Cerebellar cortex (tissue), 1 donor: ENCODE measurements at places on chromosomes 2 and 18.

- no peak for DNase-seq
Observed at GRCh38 chr2:190717306-190717705, 68.4 kb downstream of the NAB1 start.

GRCh38 chr18:79186649-79187048, 117.5 kb downstream of the ATP9B start:
- no peak for DNase-seq

DNA sequence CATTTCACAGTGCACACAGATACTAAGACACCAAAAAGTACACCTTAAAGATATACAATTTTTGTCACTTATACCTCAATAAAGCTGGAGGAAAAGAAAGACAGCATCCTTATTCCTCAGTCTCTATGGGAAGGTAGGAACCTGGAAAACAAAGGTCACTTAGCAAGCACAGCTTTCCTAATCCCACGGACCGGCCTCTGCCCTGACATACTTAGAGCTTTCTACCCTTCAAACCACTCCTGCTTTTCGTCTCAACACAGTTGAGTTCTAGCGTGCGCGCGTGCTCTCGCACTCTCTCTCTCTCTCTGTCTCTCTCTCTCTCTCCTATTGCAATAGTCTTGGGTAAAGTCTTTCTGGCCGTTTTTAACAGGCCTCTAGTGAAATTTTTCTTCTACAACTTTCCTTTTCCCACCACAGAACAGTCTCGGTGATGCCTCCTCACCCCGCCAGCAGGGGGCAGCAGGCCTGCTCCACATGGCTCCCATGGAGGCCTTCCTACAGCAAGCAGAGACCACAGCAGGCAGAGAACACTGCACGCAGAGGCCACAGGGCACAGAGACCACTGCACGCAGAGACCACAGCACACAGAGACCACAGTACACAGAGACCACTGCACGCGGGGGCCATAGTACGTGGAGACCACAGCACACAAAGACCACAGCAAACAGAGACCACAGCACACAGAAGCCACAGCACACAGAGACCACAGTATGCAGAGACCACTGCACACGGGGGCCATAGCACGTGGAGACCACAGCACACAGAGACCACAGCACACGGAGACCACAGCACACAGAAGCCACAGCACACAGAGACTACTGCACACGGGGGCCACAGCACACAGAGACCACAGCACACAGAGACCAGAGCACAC, 106.9 kb downstream of the FBXO15 start:
- peak; percentile 16 for DNase-seq

GRCh38 chr2:37344453-37345361, at the start of gene QPCT:
TSS of gene QPCT (plus strand) at chr2:37344630. CDS start at chr2:37344732, 102 bp downstream.
- DNase-seq: no peak

DNA sequence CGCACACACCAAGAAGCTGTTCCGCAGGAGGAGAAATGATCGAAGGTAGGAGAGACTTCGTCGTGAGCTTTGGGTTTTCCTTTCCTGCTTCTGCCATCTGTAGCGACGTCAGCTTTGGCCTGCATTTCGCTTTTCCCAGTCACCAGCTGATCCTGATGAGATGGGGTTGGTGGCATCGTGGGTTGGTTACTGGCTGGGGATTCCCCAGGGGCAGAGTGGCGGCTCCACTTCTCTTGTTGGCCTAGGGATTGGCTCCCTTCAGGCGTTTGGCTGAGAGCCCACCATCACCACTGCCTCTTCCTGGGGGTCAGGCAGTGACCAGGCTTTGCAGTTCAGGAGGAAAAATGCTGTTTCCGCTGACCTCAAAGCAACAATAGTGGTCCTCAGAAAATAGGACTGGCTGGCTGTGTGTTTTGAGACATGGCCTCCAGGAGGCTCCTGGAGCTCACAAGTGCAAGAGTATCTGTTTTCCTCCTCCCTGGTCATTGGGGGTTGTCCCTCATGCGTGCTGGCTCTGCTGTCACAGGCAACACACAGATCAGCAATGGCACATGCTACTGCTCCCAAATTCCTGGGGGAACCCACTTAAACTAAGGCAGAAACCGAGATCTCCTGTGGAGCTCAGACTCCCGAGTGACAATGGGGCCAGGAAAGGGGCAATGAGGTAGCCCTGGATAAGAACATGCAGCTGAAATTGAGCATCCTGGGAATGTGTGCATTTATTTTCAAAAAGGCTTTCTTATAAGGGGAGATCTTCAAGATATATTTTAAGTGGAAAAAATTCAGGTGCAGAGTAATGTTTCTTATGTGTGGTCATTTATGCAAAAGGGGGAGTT, 173.0 kb downstream of the CTIF start:
- peak; percentile 86 for DNase-seq

DNA sequence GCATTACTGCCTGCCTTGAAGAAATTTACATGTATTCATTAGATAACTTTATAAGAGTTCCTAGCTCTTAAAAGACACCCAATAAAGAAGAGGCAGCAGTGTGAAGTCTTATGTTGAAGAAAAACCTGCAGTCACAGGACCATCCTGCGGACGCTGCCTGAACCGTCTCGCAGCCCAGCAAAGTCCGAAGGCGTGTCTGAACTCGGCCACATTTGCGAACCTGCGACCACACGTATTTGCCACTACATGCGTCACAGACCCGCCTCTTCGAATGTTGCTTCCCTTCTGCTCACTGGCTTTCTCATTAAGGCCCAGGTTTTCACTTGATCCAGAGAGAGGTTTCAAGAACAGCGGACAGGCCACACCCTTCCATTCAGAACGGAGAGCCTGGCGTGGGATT, 41.2 kb downstream of the CNGA3 start:
- no peak for DNase-seq

- peak; percentile 74 for DNase-seq
Observed at GRCh38 chr2:26299471-26300101, 46.4 kb upstream of the SELENOI start.

DNA sequence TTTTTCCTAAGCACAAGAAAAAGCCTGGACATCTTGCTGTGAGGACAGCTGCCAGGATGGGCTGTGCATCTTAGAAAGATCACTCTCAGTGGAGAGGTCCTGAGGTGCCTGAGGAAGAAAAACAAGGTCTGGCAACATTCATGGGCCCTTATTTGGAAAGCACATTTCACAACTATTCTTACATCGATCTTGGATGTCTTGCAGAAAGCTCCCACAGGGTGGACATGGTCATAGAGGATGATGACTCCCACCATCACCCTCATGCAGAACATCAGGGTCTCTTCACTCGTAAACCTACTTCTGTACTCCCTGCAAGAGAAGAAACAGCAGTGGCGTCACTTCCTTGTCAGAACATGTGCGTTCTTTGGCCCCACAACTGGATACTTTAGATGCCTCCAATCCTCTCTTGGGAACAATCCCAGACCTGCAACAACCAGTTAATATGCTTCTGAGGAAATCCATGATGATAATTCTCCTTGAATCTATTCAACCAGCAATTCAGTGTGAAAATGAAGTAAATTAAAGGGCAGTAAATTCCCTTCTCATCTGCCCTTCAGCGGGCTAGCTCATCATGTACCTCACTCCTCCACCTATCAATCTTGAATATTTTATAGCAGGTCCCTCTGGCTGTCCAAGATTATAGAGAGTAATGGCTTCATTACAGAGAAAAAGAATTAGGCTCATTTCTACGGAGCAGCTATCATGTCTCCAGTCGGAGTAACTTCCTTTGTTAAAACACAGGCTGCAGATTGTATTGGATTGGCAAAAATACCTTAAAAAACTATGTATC, 106.2 kb downstream of the CYRIA start:
- DNase-seq: no peak

DNA sequence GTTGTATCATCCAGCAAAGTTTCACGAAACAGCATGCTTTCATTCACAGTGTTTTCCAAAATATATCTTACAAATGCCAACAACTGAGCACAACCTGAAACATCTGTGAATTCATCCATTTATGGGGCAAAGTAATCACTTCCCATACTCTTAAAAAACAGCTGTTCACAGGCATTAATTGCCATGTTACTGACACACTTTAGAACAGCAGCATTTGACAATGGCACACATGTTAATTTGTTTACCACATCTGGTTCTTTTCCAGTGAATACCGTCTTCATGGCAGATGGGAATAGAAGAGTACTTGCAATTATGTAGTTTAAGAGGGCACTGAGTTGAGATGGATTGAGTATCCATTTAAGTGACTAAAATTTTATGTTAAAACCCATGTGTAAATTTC, 347.4 kb upstream of the LRP1B start:
- no peak for DNase-seq

- no peak for DNase-seq
Observed at GRCh38 chr2:22929998-22930397, 455.0 kb upstream of the KLHL29 start.

- no peak for DNase-seq
Observed at GRCh38 chr2:179336782-179337534, 72.3 kb upstream of the SESTD1 start.

DNA sequence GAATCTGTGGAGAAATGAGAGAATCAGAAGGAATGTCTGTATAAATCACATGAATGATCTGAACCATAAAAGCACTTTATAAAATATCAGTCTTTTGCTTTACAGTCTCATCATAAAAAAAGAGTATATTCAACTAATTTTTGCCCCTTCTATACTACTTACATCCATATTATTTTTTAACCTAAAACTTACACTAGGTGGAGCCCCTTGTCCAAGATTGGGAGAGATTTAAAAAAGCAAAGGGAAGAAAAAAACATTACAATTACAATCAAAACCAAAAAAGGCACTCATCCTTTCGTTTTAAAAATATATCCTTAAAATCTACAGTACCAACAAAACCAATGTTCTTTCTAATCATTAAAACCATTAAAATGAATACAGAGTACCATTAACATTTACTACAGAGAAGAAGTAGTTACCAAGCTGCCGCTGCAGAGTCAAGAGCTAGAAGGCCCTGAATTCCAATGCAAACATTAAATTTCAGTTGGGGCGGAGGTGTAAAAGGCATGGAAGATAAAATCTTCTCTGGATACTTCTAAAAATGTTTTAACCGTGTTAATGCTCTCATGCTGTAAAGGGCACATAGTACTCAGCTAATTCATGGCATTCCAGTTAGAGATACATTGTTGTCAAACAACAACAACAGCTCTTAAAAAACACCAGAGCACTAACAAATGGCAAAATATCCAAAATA, 56.7 kb upstream of the EPB41L3 start:
- DNase-seq: peak; percentile 68

DNA sequence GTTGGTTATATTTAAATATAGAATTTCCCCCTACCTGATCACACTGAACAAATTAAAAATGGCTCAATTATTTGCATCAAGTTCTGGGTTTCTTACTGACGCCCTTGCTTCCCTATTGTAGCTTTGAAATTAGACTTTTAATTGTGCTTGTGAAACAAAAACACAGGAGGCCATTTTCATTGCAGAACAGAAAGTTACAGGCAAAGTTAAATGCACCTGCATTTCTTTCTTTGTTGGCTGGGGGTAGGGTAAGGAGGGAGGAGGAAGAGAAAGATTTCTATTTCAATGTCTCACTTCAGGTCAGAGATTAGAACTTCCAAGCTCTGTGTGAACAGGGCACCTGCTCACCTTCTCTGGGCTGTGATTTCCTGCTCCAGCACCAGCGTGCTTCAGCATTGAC, 199.6 kb downstream of the BCL11A start:
- DNase-seq: no peak

DNA sequence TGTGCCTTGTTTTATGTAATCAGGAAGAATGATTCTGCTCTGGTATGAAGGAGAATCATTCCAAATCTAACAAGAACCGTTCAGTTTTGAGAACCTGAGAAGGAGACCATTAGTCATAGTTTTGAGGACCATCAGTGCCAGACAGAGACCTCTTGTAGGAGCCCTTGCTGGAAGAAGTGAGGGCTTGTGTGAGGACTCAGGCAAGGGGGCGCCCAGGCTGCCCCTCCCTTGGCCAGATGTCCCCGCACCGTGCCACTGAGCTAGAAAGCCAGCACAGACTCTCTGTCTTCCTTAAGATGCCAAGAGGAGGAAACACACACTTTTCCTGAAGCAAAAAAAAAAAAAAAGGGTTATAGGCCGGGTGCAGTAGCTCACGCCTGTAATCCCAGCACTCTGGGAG, 55.7 kb upstream of the SLC39A10 start:
- no peak for DNase-seq

DNA sequence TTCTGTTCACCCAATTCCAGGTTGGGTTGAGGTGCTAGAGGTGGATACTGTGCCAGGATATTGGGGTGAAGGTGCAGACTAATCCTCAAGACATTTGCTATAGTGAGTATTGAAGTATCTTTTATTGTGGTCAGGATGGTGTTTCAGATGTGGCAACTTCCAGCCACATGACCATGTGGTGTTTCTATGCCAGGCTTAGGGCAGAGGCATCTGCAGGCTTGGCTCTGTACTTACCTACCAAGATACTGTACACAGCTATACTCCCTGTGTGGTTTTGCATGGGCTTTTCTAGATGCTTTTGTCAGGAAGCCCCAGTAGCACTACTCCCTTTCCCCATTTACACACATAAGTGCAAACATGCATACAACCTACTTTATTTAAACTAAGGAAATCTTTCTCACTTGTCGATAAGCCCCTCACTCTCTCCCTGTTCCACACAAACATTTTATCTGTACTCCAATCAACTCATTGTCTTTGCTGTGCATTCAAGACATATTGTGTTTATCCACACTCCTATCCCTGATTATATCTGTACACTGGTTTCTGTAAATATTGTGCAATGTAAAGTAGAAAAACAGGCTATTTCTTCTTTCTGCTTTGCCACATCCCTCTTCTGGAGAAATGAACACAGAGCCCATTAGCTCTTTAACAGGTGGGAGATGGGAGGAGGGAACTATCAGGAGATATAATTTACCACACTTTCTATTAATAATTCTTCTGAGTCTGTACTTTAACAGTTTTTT, 12.3 kb downstream of the ARL6IP6 start:
- no peak for DNase-seq

DNA sequence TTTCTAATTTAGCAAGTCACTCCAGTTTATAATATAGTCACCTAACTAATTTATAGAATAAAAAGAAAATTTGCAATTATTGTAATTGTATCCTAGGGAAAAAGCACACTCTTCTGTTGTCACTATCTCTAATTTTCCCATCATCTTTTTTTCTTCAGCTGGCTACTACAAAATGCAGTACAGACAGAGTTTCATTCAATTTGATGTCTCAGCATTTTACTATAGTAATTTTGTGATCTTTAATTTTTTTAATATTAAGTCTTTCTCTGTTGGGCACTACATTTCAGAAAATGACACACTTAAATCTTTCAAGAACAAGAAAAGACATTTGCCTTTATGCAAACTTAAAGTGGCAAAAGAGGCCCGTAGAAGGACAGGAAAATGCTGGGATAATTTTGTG, 118.0 kb downstream of the LRRTM4 start:
- DNase-seq: no peak

GRCh38 chr2:212938144-212938793, 213.1 kb downstream of the IKZF2 start:
- no peak for DNase-seq

- no peak for DNase-seq
Observed at GRCh38 chr2:37614061-37614738, 57.2 kb downstream of the CDC42EP3 start.

- DNase-seq: no peak
Observed at GRCh38 chr2:160372010-160372356, 121.6 kb downstream of the RBMS1 start.

DNA sequence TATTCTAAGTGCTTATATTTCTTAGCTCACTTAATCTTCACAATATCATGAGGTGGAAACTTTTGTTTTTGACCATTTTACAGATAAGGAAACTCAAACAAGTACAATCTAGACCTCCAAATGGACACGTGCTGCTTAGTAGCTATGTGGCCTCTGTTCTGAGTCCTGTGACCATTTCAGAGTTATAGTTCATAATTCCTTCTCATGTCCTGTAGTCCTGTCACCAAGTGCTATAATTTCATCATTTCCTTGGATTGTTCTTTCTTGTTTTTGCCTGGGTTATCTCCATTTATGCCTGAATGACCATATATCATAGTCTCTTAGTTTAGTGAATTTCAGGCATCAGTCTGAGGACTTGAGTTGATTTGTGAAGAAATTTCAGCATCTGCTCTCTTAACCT, 91.7 kb downstream of the NUP35 start:
- no peak for DNase-seq
